ENCODE measurements at places on chromosomes 12 and 14. TPM values are rescaled to one million over a fixed set of nuclear protein-coding genes. Genes with fewer than 3 reads are reported as not detected.

Gene CBLN3
- 1.3 TPM for polyA plus RNA-seq

Gene TMX1
- polyA plus RNA-seq, result 17.0 TPM

Gene DTX1
- polyA plus RNA-seq, result not detected

Gene WBP11
- 22.2 TPM for polyA plus RNA-seq

Gene GYS2
- not detected for polyA plus RNA-seq

Gene C14orf39
- polyA plus RNA-seq, result not detected

Gene ITGB7
- polyA plus RNA-seq, result 0.15 TPM

Gene DAO
- not detected for polyA plus RNA-seq

Gene OR6C2
- not detected for polyA plus RNA-seq

Gene KRT3
- polyA plus RNA-seq, result not detected

Gene RERGL
- not detected for polyA plus RNA-seq

Gene CLEC7A
- polyA plus RNA-seq, result 0.03 TPM

Gene NOS1
- polyA plus RNA-seq, result 0.33 TPM

Gene CCDC175
- polyA plus RNA-seq, result not detected

Gene AKT1
- polyA plus RNA-seq, result 113 TPM

Gene EML1
- 2.2 TPM for polyA plus RNA-seq

Gene WNT5B
- 19.2 TPM for polyA plus RNA-seq

Gene RPL10L
- polyA plus RNA-seq, result not detected

Gene IL22
- not detected for polyA plus RNA-seq

Gene ACSM4
- polyA plus RNA-seq, result not detected

Gene BMAL2
- 20.4 TPM for polyA plus RNA-seq

Gene TBC1D30
- 0.42 TPM for polyA plus RNA-seq

Measured in foreskin keratinocyte (primary cell).